Fibroblast of lung (primary cell): ENCODE measurements at places on chromosomes 16 and 17.

DNA sequence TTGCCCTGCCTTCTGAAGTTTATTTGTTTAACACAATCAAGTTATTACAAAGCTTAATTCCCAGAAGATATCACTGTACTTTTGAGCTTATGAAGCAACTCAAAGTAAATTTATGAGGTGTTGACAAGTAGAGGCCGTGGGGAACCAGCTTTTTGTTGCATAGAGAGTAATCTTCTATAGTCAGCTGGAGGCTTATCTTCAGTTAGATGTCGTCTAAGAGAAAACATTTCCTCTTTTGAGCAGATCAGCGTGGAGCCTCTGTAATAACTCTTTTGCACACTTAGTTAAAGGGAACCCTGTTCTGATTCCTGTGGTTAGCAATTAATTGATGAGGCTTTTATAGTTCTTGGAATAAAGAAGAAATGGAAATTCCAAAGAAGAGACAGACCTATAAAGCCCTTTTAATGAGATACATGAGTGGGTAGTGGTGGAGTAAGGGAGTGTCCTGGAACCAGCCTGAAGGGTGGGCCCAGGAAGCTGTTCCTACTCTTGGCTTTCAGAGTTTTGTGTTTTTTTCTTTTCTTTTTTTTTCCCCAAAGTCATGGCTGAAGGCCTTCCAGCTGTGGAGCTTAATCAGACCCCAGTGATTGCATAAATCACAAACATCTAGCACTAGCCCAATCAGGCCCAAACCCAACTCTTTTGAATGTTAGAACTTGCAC is 28.9 kb upstream of the MAP3K14 start:
- DNase-seq = peak; percentile 70

GRCh38 chr16:81967358-81967757 is 43.9 kb downstream of the SDR42E1 start:
- no peak for DNase-seq

DNA sequence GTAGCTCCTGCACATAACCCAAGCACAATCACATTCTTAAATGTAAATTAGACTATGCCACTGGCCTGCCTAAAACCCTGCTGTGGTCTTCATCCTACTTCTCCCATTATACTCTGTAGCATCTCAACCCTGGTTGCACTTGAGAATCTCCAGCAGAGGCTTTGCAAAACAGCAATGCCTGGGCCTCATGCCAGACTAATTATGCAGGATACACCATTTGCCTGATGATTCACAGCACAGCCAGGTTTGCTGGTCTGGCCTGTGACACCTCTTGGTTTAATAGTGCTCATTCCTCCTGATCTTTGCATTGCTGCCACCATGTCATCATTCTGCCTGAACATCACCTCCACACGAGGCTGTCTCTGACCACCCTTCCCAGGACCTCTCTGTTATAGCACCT is 491.9 kb upstream of the TOM1L1 start:
- DNase-seq = no peak

DNA sequence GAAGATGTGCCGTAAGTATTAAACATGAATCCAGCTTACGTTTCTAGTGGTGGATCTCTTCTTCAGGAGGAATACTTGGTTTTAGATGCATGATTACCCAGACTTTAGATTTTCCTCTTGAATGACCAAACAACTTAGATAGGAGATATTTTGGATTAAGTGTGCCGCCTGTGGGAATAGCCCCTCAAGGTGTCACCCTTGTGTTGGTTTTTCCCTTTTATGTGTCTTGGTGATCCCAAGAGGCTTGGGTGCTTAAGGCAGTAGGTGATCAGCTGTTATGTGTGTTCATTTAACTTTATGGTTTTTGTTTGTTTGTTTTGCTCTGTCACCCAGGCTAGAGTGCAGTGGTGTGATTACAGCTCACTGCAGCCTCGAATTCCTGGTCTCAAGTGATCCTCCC is 115.1 kb downstream of the PPM1E start:
- peak; percentile 1 for DNase-seq

DNA sequence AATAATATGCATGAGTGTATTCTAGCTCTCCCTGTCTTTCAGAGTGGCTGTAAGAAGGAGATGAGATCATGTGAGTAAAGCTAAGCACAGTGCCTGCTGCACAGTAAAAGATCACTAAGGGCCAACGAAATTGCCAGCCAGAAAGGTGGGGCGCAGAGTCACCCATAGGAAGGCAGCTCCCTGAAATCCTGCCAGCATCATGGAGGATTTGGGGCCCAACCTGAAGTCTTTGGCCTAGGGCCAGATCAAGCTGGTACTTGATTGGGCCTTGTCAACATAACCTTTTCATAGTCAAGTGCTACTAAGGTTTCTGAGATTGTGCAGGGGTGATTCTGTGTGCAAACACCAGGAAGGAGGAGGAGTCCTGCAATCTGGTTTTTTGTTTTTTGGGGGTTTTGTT is 16.5 kb downstream of the SCNN1B start:
- no peak for DNase-seq

GRCh38 chr16:81419806-81420205 is 24.8 kb upstream of the CMIP start:
- no peak for DNase-seq
